ENCODE measurements at places on chromosomes 16 and 17.

DNA sequence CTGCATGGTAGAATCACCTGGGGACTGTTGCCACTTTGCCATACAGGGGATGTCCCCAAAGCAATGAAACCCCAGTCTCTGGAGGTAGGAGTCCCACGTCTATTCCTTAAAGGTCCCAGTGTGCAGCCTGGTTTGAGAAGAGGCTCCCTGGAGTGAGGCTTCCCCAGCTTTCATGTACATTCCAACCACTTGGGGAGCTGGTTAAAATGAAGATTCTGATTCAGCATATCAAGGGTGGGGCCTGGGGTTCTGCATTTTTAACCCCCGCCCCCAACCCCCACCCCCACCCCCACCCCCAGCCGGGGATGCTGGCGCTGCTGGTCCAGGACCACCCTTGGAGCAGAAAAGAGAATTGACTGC lies 241.2 kb downstream of the FOXL1 start:
- no peak for DNase-seq

- DNase-seq, result no peak
These were observed 25.2 kb downstream of the CEP95 start for GRCh38 chr17:64531955-64532371.

DNA sequence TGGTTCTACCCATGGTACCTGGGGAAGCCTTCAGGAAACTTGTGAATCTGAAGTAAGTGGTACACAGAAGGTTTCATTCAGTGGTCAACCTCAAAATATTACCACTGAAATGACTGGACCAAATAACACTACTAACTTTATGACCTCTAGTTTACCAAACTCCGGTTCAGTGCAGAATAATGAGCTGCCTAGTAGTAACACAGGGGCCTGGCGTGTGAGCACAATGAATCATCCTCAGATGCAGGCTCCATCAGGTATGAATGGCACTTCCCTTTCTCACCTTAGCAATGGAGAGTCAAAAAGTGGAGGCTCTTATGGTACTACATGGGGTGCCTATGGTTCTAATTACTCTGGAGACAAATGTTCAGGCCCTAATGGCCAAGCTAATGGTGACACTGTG lies 55.9 kb upstream of the SLC5A11 start:
- DNase-seq, result no peak

- peak; percentile 13 for DNase-seq
These were observed 76.3 kb downstream of the USP31 start for GRCh38 chr16:23072769-23073549.

GRCh38 chr16:23667355-23667659 lies 11.4 kb upstream of the PLK1 start:
- no peak for DNase-seq

GRCh38 chr17:21303441-21304065 lies 19.0 kb downstream of the MAP2K3 start:
- no peak for DNase-seq

Data from NAMALWA (cell line).